Ascending aorta (tissue), 2 donors: ENCODE measurements at places on chromosomes 16 and 17. TPM values are rescaled to one million over a fixed set of nuclear protein-coding genes. Genes with fewer than 3 reads are reported as not detected.

HOXB9 gene
- total RNA-seq: not detected

DNA sequence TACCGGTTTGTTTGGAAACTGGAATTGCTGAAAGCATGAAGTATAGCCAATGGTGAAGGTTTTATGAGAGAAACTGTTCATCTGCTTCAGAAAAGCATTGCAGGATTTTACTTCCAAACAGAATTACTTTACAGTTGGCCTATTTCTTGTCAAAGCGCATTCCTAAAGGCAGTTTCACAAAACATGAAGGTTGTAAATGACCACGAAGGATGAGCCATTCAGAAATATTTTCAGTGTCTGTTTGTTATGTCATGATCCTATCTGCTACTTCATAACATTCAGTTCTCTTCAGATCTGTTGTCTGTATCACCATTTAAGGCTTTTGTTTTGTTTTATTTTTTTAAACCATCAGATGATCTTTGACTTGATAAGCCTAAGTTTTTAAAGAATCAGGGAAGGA, 45.7 kb downstream of the AATF start:
- H3K4me1 ChIP-seq: no peaks in the 10 kb centered on the region
- H3K27me3 ChIP-seq: no peaks in the 10 kb centered on the region
- no peak for DNase-seq
- no peak overlapping the region for H3K4me3 ChIP-seq
- no peak overlapping the region for H3K27ac ChIP-seq

NTN3 gene
- total RNA-seq: not detected

DNA sequence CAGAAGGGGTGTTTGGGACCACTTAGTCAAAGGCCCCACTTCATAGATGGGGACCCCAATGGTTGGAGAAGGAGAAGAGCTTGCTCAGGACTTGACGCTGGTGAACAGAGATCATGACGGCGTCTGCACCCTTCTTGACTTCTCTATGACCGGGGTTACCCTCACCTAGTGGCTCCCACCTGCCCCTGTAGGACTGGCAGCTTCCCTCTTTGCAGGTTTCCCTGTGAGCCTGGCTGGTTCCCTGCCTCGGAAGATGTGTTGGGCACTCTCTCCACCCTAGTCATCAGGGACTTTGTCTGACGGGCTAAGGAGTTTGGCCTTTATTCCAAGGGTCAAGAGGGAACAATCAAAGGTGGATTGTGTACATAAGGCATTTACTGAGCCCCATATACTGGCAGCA, 22.7 kb downstream of the TBX4 start:
- H3K4me3 ChIP-seq: no peak overlapping the region
- no peaks in the 10 kb centered on the region for H3K4me1 ChIP-seq
- no peak for DNase-seq
- H3K36me3 ChIP-seq: no peaks in the 10 kb centered on the region
- H3K27ac ChIP-seq: no peak overlapping the region

HOXB8 gene
- total RNA-seq: not detected

GFAP gene
- total RNA-seq: 1.7 TPM

- H3K36me3 ChIP-seq: no peaks in the 10 kb centered on the region
- DNase-seq: peak; percentile 96
- H3K4me3 ChIP-seq: peak within 1 kb of the TSS; percentile 68
- peak within 1 kb of the TSS; percentile 91 for H3K27ac ChIP-seq
- no peaks in the 10 kb centered on the region for H3K27me3 ChIP-seq
These were observed at the start of gene GPATCH8 for GRCh38 chr17:44503147-44504029. Gene GPATCH8 (minus strand): TSS chr17:44503406. CDS start chr17:44503370, 36 bp downstream.

SLC13A2 gene
- total RNA-seq: not detected

KRTAP16-1 gene
- total RNA-seq: not detected

NATD1 gene
- 13.4 TPM for total RNA-seq

GRCh38 chr16:47037746-47038458, 64.4 kb upstream of the DNAJA2 start:
- no peaks in the 10 kb centered on the region for H3K27me3 ChIP-seq
- H3K27ac ChIP-seq: no peak overlapping the region
- H3K4me1 ChIP-seq: no peaks in the 10 kb centered on the region
- peak; percentile 56 for DNase-seq
- peak overlapping the region; percentile 61 for H3K4me3 ChIP-seq

- H3K27ac ChIP-seq: no peak overlapping the region
- no peak for DNase-seq
- H3K27me3 ChIP-seq: no peaks in the 10 kb centered on the region
- H3K4me3 ChIP-seq: no peak overlapping the region
- H3K36me3 ChIP-seq: no peaks in the 10 kb centered on the region
These were observed 480.0 kb downstream of the PMP22 start for GRCh38 chr17:14784997-14785696.

DNA sequence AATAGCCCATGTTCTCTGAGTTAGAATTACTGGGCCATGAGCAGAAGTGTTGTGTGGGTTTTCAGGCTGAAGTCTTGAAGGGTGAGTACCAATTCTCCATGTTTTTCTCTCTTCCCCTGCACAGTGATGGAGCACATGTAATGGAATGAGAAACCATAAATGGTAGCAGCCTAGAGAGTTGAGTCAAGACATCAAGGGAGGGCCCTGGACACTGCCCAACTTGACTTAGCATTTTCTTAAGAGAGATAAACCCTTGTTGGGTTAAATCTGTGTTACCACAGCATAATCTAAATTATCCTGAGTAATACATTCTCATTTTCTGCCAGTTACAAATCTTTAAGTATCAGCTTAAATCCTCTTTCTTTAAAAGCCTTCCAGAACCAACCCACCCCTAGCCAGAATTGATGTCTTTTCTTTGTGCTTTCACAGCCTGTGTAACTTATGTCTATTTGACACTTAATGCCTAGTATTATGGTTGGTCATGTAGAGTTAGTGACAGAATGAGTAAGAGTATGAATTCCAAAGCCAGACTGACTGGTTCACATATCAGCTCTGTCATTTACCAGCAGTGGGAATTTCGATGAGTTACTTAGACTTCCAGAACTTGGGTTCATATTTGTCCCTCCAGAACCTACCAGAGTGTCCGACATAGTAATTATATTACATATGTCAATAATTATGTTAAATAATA, 27.0 kb upstream of the RGS9 start:
- no peak overlapping the region for H3K27ac ChIP-seq
- no peak overlapping the region for H3K4me3 ChIP-seq
- H3K27me3 ChIP-seq: no peaks in the 10 kb centered on the region
- H3K36me3 ChIP-seq: no peaks in the 10 kb centered on the region
- no peak for DNase-seq
- no peaks in the 10 kb centered on the region for H3K4me1 ChIP-seq

DNA sequence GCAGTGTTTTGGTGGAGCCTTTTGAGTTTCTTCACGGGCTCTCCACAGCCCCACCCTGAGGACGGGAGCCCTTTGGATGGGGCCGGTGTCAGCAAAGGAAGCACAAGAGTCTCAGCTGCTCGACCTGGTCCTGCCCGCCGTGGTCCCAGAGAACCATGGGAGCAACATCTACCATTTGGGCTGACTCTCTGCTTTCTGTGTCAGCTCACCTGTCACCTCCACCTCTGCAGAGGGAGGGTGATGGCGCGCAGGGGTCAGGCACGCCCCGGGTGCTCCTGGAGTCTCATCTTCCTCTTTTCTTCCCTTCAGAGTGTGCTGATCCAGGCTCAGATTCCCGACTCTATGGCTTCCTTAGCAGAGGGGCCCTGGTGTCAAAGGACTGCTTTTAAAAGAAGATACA, 171.7 kb downstream of the LAT start:
- no peak for DNase-seq
- no peaks in the 10 kb centered on the region for H3K4me1 ChIP-seq
- no peaks in the 10 kb centered on the region for H3K27me3 ChIP-seq
- no peaks in the 10 kb centered on the region for H3K36me3 ChIP-seq
- no peak overlapping the region for H3K4me3 ChIP-seq

CTU2 gene
- total RNA-seq: 4.2 TPM

LRRC3C gene
- total RNA-seq: not detected

GRCh38 chr16:982145-983043, 824 bp downstream of the SOX8 start:
- H3K27me3 ChIP-seq: peaks cover 6% of the 10 kb centered on the region
- peak overlapping the region; percentile 59 for H3K4me3 ChIP-seq
- DNase-seq: no peak
- peaks cover 23% of the 10 kb centered on the region for H3K4me1 ChIP-seq
- H3K27ac ChIP-seq: no peak overlapping the region

CD300H gene
- not detected for total RNA-seq

C1QTNF8 gene
- total RNA-seq: not detected

- H3K27me3 ChIP-seq: no peaks in the 10 kb centered on the region
- no peak overlapping the region for H3K4me3 ChIP-seq
These were observed 6.7 kb downstream of the NLRC3 start for GRCh38 chr16:3570420-3571062.

DNA sequence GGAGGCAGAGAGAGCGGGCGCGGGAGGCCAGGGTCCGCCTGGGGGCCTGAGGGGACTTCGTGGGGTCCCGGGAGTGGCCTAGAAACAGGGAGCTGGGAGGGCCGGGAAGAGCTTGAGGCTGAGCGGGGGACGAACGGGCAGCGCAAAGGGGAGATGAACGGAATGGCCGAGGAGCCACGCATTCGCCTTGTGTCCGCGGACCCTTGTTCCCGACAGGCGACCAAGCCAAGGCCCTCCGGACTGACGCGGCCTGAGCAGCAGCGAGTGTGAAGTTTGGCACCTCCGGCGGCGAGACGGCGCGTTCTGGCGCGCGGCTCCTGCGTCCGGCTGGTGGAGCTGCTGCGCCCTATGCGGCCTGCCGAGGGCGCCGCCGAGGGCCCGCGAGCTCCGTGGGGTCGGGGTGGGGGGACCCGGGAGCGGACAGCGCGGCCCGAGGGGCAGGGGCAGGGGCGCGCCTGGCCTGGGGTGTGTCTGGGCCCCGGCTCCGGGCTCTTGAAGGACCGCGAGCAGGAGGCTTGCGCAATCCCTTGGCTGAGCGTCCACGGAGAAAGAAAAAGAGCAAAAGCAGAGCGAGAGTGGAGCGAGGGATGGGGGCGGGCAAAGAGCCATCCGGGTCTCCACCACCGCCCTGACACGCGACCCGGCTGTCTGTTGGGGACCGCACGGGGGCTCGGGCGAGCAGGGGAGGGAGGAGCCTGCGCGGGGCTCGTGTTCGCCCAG, 1.2 kb upstream of the CBX4 start:
- H3K27ac ChIP-seq: no peak overlapping the region
- peaks cover 32% of the 10 kb centered on the region for H3K27me3 ChIP-seq
- peaks cover 26% of the 10 kb centered on the region for H3K4me1 ChIP-seq
- H3K36me3 ChIP-seq: peaks cover 1% of the 10 kb centered on the region

SMIM36 gene
- total RNA-seq: not detected

DNA sequence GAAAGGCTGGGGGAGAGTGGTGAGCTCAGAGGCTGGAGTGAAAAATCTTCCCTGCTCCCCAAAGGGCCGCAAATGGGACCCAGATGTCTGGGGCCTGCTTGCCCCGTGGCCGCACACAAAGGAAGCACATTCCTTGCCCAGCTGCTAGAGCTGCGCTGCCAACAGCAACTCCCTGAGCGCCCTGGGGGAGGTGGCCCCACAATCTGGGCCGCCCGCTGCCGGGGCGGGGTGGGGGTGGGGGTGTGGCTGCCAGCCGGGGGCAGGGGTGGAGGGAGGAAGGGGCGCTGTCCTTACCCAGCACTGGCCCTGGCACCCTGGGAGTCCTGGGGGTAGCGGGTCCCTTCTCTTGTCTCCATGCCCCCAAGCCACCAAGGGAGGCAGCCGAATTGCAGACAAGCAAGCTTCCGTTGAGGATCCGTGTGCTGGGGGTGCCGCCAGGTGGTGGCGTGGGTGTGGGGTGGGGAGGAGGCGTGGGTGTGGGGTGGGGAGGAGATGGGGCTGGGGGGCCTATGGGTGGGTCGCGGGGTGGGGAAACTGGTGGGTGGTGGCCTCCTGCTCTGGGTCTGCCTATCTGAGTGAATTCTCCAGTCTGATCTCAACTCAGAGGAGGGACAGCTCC, 48.4 kb upstream of the PABPN1L start:
- no peaks in the 10 kb centered on the region for H3K27me3 ChIP-seq
- no peaks in the 10 kb centered on the region for H3K4me1 ChIP-seq
- DNase-seq: no peak
- H3K27ac ChIP-seq: no peak overlapping the region
- H3K4me3 ChIP-seq: no peak overlapping the region

- no peaks in the 10 kb centered on the region for H3K36me3 ChIP-seq
- H3K4me1 ChIP-seq: no peaks in the 10 kb centered on the region
- DNase-seq: no peak
- H3K27ac ChIP-seq: no peak overlapping the region
- no peaks in the 10 kb centered on the region for H3K27me3 ChIP-seq
These were observed 20.0 kb upstream of the XPO6 start for GRCh38 chr16:28231763-28232162.

- no peak overlapping the region for H3K27ac ChIP-seq
- peaks cover 28% of the 10 kb centered on the region for H3K4me1 ChIP-seq
- H3K36me3 ChIP-seq: no peaks in the 10 kb centered on the region
- no peak for DNase-seq
These were observed 25.3 kb downstream of the CDH13 start for GRCh38 chr16:82651921-82652601.

- no peak for DNase-seq
- peak overlapping the region; percentile 17 for H3K4me3 ChIP-seq
- peaks cover 5% of the 10 kb centered on the region for H3K36me3 ChIP-seq
- H3K27ac ChIP-seq: peak overlapping the region; percentile 73
- no peaks in the 10 kb centered on the region for H3K27me3 ChIP-seq
These were observed 39.7 kb downstream of the VPS35L start for GRCh38 chr16:19595043-19595767.

DNA sequence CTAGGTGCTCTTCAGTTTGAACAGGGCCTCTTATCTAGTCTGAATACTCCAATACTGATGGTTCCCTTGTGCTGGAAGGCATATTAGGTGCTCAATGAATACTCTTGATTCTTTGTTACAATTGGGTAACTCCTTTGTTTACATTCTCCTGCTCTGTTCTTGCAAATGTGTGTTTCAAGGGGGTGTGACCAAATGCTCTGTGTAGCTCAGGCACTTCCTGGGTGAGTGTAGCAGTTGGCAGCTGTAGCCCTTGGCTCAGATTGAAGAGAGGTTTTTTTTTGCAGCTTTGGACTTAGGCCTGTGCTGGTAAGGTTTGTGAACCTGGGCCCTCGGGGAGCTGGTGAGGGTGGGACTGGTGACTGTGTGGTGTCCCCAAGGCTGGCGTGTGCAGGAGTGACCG, 20.2 kb downstream of the TBCD start:
- H3K4me1 ChIP-seq: no peaks in the 10 kb centered on the region
- H3K36me3 ChIP-seq: peaks cover 50% of the 10 kb centered on the region
- H3K27me3 ChIP-seq: no peaks in the 10 kb centered on the region
- no peak overlapping the region for H3K4me3 ChIP-seq

- H3K4me3 ChIP-seq: peak overlapping the region; percentile 64
- H3K27me3 ChIP-seq: no peaks in the 10 kb centered on the region
- H3K4me1 ChIP-seq: peaks cover 45% of the 10 kb centered on the region
- H3K27ac ChIP-seq: peak overlapping the region; percentile 94
- H3K36me3 ChIP-seq: no peaks in the 10 kb centered on the region
These were observed 12.0 kb upstream of the CD300A start for GRCh38 chr17:74454197-74455024.

GPRC5B gene
- total RNA-seq: 15.6 TPM

GRCh38 chr16:71373073-71373472, 14.6 kb downstream of the CALB2 start:
- H3K27me3 ChIP-seq: no peaks in the 10 kb centered on the region
- H3K4me1 ChIP-seq: no peaks in the 10 kb centered on the region
- H3K36me3 ChIP-seq: no peaks in the 10 kb centered on the region
- no peak overlapping the region for H3K27ac ChIP-seq
- DNase-seq: no peak

- peak overlapping the region; percentile 97 for H3K4me3 ChIP-seq
- H3K4me1 ChIP-seq: peaks cover 7% of the 10 kb centered on the region
- H3K27ac ChIP-seq: peak overlapping the region; percentile 94
- H3K36me3 ChIP-seq: peaks cover 4% of the 10 kb centered on the region
- no peaks in the 10 kb centered on the region for H3K27me3 ChIP-seq
These were observed 2.6 kb downstream of the AXIN2 start for GRCh38 chr17:65558683-65559460.
